NCI-H226 (cell line): ENCODE measurements at places on chromosomes 1 and 21.

DNA sequence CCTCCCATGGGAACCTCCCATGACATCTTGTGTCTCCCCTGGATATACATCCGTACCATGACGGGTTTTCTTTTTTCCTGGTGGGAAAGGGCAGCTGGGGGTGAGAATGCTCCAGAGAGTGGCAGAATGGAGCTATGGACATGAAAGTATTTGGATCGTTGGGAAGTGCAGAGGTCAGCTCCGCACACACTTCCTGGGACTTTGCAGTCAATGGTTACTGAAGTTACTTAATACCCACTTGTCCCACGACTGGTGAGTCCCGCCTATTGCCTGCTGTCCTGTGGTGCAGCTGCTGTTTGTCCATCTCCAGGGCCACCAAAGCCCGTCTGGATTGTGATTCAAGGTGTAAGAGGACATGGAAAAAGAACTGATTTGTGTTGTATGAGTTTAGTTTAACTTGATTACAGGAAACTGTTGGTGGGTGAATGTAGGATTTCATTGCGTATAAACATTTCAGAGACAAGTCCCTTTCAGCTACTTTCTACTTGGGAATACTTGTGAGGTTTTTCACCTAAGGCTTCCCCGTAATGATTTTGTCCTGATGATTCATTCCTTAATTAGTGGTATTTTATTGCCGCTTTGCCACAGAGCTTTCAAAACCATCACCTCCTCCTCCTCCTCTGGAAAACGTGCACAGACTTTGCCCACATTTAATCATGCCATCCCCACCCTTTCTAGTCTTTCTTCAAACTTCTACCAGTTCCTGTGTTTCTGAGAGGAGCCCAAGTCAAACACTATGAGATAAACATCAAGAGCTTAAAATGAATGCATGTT lies 308.8 kb downstream of the KIF26B start:
- DNase-seq: no peak

- no peak for DNase-seq
Measured at GRCh38 chr21:20459838-20460237, 538.4 kb upstream of the NCAM2 start.

GRCh38 chr1:26833432-26834405 lies 7.2 kb downstream of the ZDHHC18 start:
- no peak for DNase-seq

DNA sequence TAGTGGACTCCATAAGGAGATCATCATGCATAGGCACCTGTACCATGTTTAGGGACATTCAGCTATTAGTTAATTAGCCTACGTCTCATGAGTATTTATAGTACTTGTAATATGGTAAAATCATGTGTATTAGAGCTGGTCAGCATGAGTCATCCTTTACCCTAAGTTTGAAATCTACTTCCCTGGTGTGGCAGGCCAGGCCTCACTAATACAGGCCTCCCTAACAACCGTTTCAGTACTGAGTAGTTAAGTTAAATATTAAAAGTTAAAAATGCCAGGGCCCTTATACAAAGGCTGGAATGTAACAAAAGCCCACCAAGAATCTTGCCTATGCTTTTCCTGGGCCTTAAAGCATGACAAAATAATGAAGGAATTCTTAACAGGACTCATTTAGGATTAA lies 356.3 kb upstream of the DPYD start:
- DNase-seq: peak; percentile 36

- peak; percentile 61 for DNase-seq
Measured at GRCh38 chr21:26967062-26967913, at the start of gene ADAMTS5. ADAMTS5 (minus strand) TSS chr21:26967088; CDS start chr21:26966391, 697 bp downstream.

GRCh38 chr1:157978586-157979403 lies 14.7 kb upstream of the KIRREL1 start:
- DNase-seq: no peak

GRCh38 chr1:54297596-54298283 lies 97.8 kb downstream of the MRPL37 start:
- no peak for DNase-seq
